ENCODE measurements at places on chromosomes 12 and 14.

- H3K4me1 ChIP-seq = no peaks in the 10 kb centered on the region
- H3K36me3 ChIP-seq = no peaks in the 10 kb centered on the region
Observed at GRCh38 chr14:103763730-103764488, 48.3 kb downstream of the ZFYVE21 start.

DNA sequence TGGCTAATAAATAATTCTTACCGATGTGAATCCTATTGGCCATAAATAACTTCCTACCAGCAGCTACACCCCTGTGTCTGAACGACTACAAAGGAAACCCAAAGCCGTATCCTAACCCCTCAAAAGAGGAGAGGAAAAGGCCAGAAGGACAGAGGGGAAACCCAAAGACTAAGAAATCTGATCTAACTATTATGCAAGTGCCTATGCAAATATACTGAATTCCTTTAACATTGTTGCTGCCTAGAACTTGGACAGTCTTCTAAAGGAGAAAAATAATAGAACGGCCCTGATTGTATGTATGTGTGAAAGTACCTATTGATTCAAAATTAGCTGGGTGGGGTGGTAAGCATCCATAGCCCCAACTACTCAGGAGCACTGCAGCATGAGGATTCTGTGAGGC lies 997 bp downstream of the PLEKHG7 start:
- H3K4me3 ChIP-seq = no peak overlapping the region
- H3K27me3 ChIP-seq = no peaks in the 10 kb centered on the region
- no peaks in the 10 kb centered on the region for H3K4me1 ChIP-seq
- no peak overlapping the region for H3K27ac ChIP-seq

GRCh38 chr12:131783915-131784541 lies 44.2 kb upstream of the MMP17 start:
- no peak for DNase-seq
- no peaks in the 10 kb centered on the region for H3K27me3 ChIP-seq
- peak overlapping the region; percentile 2 for H3K4me3 ChIP-seq
- H3K4me1 ChIP-seq = peaks cover 4% of the 10 kb centered on the region
- H3K27ac ChIP-seq = no peak overlapping the region

- H3K27ac ChIP-seq = no peak overlapping the region
- no peak overlapping the region for H3K4me3 ChIP-seq
Observed at GRCh38 chr12:104733717-104734175, 224.3 kb downstream of the SLC41A2 start.

DNA sequence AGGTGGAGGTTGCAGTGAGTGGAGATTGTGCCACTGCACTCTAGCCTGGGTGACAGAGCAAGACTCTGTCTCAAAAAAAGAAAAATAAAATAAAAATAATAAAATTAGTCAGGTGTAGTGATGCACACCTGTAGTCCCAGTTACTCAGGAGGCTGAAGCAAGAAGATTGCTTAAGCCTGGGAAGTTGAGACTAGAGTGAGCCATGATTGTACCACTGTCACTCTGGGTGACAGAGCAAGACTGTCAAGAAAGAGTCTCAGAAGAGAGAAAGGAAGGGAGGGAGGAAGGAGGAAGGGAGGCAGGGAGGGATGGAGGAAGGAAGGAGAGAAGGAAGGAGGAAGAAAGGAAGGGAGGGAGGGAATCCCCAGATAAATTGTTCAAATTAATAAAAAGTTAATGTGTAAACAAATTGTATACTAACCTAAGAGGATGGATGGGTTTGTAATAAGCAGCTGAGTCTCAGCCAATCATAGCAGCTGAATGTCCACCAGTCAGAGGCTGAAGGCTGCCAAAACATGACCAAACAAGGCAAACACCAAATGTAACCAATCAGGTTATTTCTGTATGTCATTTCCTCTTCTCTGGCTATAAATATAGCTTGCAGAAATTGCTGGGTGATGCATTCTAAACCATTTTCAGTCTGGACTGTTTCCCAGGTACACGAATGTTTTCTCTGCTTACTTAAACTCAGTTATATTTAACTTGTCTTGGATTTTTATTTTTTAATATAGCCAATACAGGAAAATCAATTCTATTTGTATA lies 6.1 kb upstream of the CDCA4 start:
- DNase-seq = no peak
- H3K4me3 ChIP-seq = no peak overlapping the region
- no peak overlapping the region for H3K27ac ChIP-seq
- no peaks in the 10 kb centered on the region for H3K27me3 ChIP-seq

DNA sequence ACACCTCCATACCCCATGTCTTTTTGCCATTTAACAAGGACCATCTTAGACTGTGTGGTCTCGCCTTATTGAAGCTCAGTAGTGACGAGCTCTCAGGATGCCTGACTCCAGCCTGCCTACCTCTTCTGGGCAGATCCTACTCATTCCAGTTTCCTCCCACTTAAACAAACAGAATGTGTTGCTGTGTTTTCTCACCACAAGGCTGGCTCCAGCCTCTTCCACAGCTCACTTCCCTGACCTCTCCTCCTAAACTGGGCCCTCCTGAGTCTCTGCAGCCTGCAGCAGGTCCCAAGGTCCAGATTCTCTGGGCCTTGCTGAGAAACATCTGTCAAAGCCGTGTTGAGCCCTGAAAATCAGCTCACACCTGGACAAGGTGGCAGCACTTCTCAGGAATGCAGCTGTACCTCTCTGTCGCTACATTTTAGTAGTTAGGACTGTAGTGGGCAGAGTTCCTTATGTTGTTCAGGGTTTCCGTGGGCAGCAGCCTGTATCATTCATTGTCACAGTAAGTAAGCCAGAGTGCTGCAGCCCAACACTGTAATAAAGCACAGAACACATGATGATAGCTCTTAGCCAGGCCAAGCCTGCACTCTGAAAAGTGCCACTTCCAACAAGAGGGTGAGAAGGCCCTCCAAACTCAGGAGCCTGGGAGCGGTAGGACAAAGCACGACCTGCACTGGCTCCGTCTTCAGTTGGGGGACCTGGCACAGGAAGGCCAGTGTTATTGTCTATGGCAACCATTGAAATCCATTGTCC lies 68.5 kb downstream of the NKX2-1 start:
- no peak for DNase-seq
- H3K27me3 ChIP-seq = no peaks in the 10 kb centered on the region
- H3K27ac ChIP-seq = no peak overlapping the region
- H3K4me1 ChIP-seq = peaks cover 9% of the 10 kb centered on the region

DNA sequence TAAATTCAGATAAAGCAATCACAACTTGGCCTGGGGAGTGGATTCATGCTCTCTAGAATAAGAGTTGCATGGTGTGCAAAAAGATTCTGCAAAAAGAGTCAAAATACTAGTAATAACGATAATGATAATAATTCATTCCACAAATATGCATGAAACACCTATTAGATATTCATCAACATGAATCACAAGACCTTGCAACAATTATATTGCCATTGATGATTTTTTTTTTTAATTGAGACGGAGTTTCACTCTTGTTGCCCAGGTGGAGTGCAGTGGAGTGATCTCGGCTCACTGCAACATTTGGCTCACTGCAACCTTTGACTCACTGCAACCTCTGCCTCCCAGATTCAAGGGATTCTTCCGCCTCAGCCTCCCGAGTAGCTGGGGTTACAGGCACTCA lies 109.2 kb upstream of the FLRT2 start:
- no peaks in the 10 kb centered on the region for H3K36me3 ChIP-seq
- DNase-seq = no peak
- H3K27me3 ChIP-seq = no peaks in the 10 kb centered on the region
- H3K27ac ChIP-seq = no peak overlapping the region
- peaks cover 1% of the 10 kb centered on the region for H3K4me1 ChIP-seq

- no peak overlapping the region for H3K27ac ChIP-seq
- DNase-seq = no peak
- no peak overlapping the region for H3K4me3 ChIP-seq
- H3K27me3 ChIP-seq = no peaks in the 10 kb centered on the region
Observed at GRCh38 chr12:115426732-115427131, 742.8 kb upstream of the TBX3 start.

DNA sequence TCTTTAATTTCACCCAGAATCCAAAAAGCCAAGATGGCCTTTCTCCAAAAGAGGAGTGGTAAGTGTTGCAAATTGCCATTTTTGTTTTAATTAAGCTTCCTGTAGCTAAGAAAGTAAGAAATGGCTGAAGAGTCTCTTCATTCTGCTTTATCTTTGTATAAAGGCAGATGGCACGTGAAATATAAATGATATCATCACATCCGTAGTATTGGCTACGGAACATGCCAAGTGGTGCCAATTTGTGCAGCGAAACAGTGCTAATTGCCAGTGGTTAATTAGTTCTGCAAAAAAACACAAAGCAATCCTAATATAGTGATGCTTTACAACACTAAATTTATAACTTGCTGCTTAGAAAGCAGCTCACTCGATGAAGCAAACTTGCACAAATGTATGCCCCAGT lies 29.4 kb downstream of the PLEKHG7 start:
- DNase-seq = no peak
- H3K36me3 ChIP-seq = no peaks in the 10 kb centered on the region
- H3K4me3 ChIP-seq = no peak overlapping the region

DNA sequence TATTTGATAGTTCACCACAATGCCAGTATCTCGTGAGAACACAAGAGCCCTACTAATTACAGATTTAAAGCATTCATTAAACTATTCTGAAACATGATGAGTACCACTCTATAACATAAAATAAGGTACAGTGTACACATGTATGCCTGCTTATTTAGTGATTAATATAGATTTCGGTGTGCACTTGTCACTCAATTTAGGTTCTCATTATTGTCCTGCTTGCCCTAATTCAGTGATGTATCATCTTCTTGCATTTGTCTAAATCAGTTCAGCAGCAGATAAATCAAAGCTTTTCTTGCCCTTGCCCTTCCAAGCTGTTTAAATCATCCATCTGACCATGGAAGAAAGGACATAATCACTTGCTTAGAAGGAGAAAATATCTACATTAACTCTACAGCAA lies 359.7 kb downstream of the GXYLT1 start:
- no peaks in the 10 kb centered on the region for H3K4me1 ChIP-seq
- no peak for DNase-seq

DNA sequence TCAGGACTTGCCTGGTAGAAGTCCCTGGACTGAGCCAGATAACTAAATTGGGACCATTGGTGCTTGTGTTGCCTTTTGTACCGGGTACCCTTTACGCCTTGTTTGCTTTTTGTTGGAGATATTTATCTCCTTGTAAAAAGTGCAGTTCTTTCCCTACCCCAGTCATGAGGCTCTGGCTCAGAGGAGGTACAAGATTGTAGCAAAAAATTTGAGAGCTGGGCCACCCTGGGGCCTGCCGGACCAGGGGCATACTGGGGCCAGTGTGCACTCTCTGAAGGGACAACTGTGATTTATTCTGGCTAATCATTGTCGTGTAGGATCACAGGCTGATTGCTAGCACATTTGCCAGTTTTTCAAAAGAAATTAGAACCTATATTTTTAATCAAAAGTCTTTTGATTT lies 13.2 kb downstream of the TPCN1 start:
- H3K36me3 ChIP-seq = peaks cover 17% of the 10 kb centered on the region
- H3K4me3 ChIP-seq = no peak overlapping the region
- peak overlapping the region; percentile 85 for H3K27ac ChIP-seq
- DNase-seq = no peak
- H3K4me1 ChIP-seq = peaks cover 90% of the 10 kb centered on the region
- H3K27me3 ChIP-seq = no peaks in the 10 kb centered on the region

DNA sequence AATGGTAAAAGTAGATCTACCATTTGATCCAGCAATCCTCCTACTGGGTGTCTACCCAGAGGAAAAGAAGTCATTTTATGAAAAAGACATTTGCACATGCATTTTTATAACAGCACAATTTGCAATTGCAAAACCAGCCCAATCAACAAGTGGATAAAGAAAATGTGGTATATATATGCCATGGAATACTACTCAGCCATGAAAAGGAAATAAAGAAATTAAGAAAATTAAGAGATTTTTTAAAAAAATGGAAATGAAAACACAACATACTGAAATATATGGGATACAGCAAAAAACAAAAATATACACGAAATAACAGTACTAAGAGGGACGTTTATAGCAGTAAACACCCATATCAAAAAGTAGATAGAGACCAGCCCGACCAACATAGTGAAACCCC lies 58.9 kb downstream of the ACSM4 start:
- H3K4me3 ChIP-seq = no peak overlapping the region
- DNase-seq = no peak
- H3K27me3 ChIP-seq = no peaks in the 10 kb centered on the region
- H3K36me3 ChIP-seq = no peaks in the 10 kb centered on the region

DNA sequence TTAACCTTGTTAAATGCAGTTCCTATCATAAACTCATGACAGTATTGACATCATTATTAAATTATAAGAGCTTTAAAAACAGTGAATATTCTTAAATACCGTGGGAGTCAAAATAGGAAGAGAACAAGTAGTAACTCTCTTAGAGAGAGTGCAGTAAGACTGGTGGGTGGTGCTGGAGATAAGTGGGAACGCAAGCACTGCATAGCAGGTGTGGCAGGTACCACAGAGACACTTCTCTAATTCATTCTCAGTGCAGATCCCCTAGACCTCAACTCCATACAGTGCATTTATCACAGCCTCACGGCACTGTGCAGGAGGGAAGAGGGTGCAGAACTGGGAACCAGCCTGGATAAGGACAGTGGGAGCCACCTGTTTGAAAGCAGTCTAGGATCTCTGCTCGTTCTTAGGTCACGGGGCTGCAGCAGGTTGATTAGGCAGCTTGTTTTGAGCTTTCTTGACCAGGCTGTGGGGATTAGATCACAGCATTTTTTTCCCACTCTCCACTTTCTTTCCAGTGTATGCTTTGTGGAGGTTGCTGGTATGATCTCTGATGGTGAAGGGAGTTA lies 165.6 kb downstream of the PRKCH start:
- DNase-seq = no peak
- no peak overlapping the region for H3K4me3 ChIP-seq
- peaks cover 2% of the 10 kb centered on the region for H3K4me1 ChIP-seq
- H3K27me3 ChIP-seq = no peaks in the 10 kb centered on the region

GRCh38 chr12:27456618-27457017 lies 10.1 kb downstream of the SMCO2 start:
- H3K4me3 ChIP-seq = no peak overlapping the region
- no peak overlapping the region for H3K27ac ChIP-seq
- no peaks in the 10 kb centered on the region for H3K27me3 ChIP-seq
- no peaks in the 10 kb centered on the region for H3K36me3 ChIP-seq

- no peaks in the 10 kb centered on the region for H3K4me1 ChIP-seq
- no peak overlapping the region for H3K27ac ChIP-seq
- no peaks in the 10 kb centered on the region for H3K27me3 ChIP-seq
- H3K4me3 ChIP-seq = no peak overlapping the region
- peaks cover 27% of the 10 kb centered on the region for H3K36me3 ChIP-seq
Observed at GRCh38 chr12:20656600-20656999, 38.5 kb upstream of the SLCO1C1 start.

- H3K4me1 ChIP-seq = peaks cover 28% of the 10 kb centered on the region
- peak overlapping the region; percentile 74 for H3K27ac ChIP-seq
- no peaks in the 10 kb centered on the region for H3K36me3 ChIP-seq
- no peak overlapping the region for H3K4me3 ChIP-seq
- no peaks in the 10 kb centered on the region for H3K27me3 ChIP-seq
Observed at GRCh38 chr12:79407671-79408622, 282.8 kb downstream of the PAWR start.

DNA sequence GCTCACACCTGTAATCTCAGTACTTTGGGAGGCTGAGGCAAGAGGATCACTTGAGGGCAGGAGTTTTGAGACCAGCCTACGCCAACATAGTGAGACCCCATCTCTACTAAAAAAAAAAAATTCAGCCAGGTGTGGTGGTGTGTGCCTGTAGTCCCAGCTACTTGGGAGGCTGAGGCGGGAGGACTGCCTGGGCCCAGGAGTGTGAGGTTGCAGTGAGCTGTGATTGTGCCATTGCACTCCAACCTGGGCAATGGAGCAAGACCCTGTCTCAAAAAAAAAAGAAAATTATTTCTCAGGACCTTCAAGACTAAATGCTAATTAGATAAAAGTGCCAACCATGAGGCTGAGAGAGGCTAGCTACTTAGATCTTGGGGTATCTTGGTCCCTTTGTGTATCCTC lies 23.5 kb downstream of the OTUB2 start:
- H3K4me3 ChIP-seq = no peak overlapping the region
- H3K27me3 ChIP-seq = no peaks in the 10 kb centered on the region
- peaks cover 77% of the 10 kb centered on the region for H3K36me3 ChIP-seq
- no peak overlapping the region for H3K27ac ChIP-seq
- H3K4me1 ChIP-seq = no peaks in the 10 kb centered on the region

Data from thoracic aorta (tissue), 2 donors.